ENCODE measurements at places on chromosomes 4 and X.

DNA sequence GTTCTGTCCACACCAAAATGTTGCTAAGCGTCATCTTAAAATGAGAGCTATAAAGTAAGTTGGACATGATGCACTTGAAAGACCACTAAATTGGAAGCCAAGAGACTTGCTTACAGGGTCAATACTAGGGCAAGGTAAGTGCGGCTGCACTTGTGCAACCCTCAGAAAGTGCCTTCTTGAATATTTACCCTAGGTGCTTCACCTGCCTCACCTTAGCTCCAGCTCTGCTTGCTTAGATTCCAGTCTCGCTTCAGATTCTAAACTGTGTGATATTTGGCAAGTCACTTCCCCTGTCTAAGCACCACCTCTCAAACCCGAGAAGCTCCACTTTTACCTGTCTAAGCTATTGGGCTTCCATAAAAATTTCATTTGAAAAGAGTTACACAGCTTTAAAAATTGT lies 136.5 kb downstream of the GRIA3 start:
- DNase-seq, result no peak

- DNase-seq, result no peak
Measured at GRCh38 chr4:17511509-17511949, 361 bp downstream of the QDPR start.

DNA sequence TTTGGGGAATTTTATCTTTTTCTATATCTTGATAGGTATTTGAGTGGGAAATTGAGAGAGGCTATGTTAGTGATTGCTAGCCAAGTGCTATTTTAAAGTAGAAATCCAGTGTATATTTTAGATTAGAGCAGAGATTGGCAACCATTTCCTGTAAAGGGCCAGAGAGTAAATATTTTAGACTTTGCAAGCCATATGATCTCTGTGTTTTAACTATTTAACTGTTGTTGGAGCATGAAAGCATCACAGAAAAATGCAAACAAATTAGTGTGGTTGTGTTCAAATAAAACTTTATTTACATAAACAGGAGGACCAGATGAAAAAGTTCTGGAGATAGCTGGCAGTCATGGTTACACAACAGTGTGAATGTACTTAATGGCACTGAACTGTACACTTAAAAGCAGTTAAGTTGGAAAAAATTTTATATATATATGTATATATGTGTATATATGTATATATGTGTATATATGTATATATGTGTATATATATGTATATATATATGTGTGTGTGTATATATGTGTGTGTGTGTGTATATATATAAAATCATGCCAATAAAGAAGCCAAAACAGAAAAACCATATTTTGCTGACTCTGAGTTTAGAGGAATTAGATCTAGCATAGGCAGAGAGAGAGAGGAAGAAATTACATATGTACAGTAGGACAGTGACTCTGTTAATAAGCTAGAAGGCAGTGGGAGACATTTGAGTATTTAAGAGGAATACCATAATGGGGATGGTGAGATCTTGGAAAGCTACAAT lies 83.4 kb downstream of the TMEM164 start:
- DNase-seq, result no peak

- DNase-seq, result no peak
Measured at GRCh38 chrX:72030431-72030830, 101.3 kb downstream of the RTL5 start.

GRCh38 chrX:49934148-49934547 lies 11.8 kb downstream of the CLCN5 start:
- DNase-seq, result no peak

DNA sequence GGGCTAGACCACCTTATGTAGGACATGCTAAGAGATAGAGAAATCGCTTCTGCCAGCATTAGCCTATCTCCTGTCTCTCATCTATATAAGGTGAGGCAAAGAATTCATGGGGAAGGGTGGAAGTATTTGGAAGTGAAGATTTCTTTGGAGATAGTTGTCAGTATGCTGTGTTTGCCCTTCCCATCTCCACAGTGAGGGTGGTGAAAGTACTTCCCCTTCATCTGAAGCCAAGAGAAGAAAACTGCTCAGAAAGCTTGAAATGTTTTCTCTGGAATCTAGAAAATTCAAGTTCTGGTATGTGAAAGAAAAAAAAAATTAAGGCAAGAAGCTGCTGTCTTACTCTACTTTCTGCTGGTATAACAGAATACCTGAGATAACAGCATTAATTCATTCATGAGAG lies 12.3 kb upstream of the ADH5 start:
- no peak for DNase-seq

GRCh38 chr4:135949931-135950330 lies 1582.4 kb downstream of the PCDH18 start:
- no peak for DNase-seq

DNA sequence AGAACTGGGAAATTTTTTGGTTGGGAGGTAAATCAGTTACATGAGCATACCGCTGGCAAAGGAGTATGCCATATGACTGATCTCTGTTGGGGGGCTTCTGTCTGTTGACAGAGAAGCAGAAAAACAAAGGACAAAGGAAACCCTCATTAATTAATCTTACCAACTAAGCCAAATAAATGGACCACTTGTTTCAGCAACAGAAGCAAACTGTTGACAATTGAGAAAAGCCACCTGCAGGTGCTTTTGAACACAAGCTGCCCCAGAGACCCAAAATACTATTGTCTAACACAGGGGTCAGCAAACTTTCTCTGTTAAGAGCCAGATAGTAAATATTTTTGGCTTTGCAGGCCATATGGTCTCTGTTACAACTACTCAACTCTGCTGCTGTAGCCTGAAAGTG lies 7.0 kb upstream of the FRYL start:
- no peak for DNase-seq
